ENCODE measurements at places on chromosomes 3 and 15. TPM values are rescaled to one million over a fixed set of nuclear protein-coding genes. Genes with fewer than 3 reads are reported as not detected.

GRCh38 chr3:148459931-148460513, 237.7 kb upstream of the AGTR1 start:
- no peaks in the 10 kb centered on the region for H3K36me3 ChIP-seq
- H3K27ac ChIP-seq, result no peak overlapping the region
- no peak for DNase-seq
- H3K27me3 ChIP-seq, result no peaks in the 10 kb centered on the region
- no peaks in the 10 kb centered on the region for H3K4me1 ChIP-seq
- H3K4me3 ChIP-seq, result no peak overlapping the region

The TMIE gene
- total RNA-seq, result 0.13 TPM

- H3K36me3 ChIP-seq, result no peaks in the 10 kb centered on the region
- no peak for DNase-seq
- H3K27ac ChIP-seq, result peak overlapping the region; percentile 25
- no peak overlapping the region for H3K4me3 ChIP-seq
- no peaks in the 10 kb centered on the region for H3K27me3 ChIP-seq
- no peaks in the 10 kb centered on the region for H3K4me1 ChIP-seq
These were observed 238.8 kb downstream of the OPA1 start for GRCh38 chr3:193831495-193832455.

- DNase-seq, result no peak
- no peak overlapping the region for H3K27ac ChIP-seq
- H3K4me1 ChIP-seq, result no peaks in the 10 kb centered on the region
These were observed 133.2 kb upstream of the DPH6 start for GRCh38 chr15:35679186-35679585.

GRCh38 chr3:46713050-46713897, 4.4 kb downstream of the PRSS50 start:
- H3K4me1 ChIP-seq, result no peaks in the 10 kb centered on the region
- peaks cover 3% of the 10 kb centered on the region for H3K27me3 ChIP-seq
- no peak overlapping the region for H3K4me3 ChIP-seq
- DNase-seq, result no peak

- no peaks in the 10 kb centered on the region for H3K27me3 ChIP-seq
- H3K27ac ChIP-seq, result no peak overlapping the region
- H3K4me3 ChIP-seq, result no peak overlapping the region
- no peaks in the 10 kb centered on the region for H3K36me3 ChIP-seq
- no peak for DNase-seq
These were observed 19.1 kb upstream of the P2RY14 start for GRCh38 chr3:151297429-151297828.

DNA sequence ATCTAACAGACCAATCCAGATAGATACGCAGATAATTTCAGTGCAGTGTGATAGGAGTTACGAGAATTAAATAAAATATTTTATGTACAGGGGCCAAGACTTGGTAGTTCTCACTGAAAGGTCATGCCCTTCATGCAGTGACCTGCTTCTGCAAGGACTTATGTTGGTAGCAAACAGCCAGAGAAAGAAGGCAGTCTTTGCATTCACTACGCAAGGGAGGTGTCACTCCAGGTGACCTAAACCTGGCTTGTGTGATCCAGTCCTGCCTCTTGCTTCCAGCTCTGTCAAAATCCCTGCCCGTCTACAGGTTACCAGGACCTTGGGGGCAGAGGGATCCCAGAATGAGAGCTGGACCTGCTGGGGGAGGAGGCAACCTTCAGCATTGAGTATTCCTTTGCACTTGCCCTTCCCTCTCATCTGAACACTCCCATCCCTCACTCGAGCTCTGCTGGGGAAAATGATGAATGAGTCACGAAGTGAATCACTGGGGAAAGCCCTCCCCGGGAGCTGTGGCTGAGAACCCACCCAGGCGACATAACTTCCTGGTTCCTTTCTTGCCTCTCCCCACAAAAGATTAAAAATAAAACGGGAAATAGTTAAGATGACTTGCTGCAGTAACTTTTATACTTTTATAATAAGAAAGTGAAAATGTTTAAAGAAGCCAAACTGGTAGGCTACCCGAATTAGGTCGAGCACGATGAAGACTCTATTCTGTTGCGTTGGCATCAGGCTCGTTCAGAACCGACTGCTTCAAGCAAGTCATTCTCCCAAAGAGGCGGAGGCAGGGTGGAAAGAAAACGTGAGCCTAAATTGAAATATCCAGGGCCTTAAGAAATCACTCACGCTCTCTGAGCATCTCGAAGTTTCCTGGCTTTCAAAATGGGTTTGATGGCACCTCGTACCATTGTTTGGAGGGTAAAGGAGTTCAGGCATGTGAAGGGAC, 216.1 kb downstream of the SLCO3A1 start:
- DNase-seq, result peak; percentile 64
- no peaks in the 10 kb centered on the region for H3K36me3 ChIP-seq
- H3K27me3 ChIP-seq, result no peaks in the 10 kb centered on the region
- H3K27ac ChIP-seq, result peak overlapping the region; percentile 32

The RNU5B-1 gene
- total RNA-seq, result 26.1 TPM

- no peaks in the 10 kb centered on the region for H3K4me1 ChIP-seq
- no peaks in the 10 kb centered on the region for H3K36me3 ChIP-seq
- no peak overlapping the region for H3K4me3 ChIP-seq
- H3K27ac ChIP-seq, result no peak overlapping the region
- H3K27me3 ChIP-seq, result no peaks in the 10 kb centered on the region
These were observed 94.8 kb upstream of the FEZF2 start for GRCh38 chr3:62467966-62468722.

The ATP13A5 gene
- total RNA-seq, result 0.05 TPM

The ATP11B gene
- 100 TPM for total RNA-seq

- H3K27ac ChIP-seq, result no peak overlapping the region
- no peak overlapping the region for H3K4me3 ChIP-seq
- H3K4me1 ChIP-seq, result no peaks in the 10 kb centered on the region
- H3K27me3 ChIP-seq, result no peaks in the 10 kb centered on the region
These were observed 76.8 kb upstream of the LRIG1 start for GRCh38 chr3:66577426-66578203.

The CAND2 gene
- 2.2 TPM for total RNA-seq

GRCh38 chr3:197181741-197182140, 116.7 kb downstream of the DLG1 start:
- no peaks in the 10 kb centered on the region for H3K27me3 ChIP-seq
- no peak for DNase-seq
- H3K4me1 ChIP-seq, result no peaks in the 10 kb centered on the region

The PRKAR2A gene
- total RNA-seq, result 117 TPM

GRCh38 chr15:68311859-68312557, 34.5 kb downstream of the FEM1B start:
- no peaks in the 10 kb centered on the region for H3K4me1 ChIP-seq
- DNase-seq, result no peak
- H3K27me3 ChIP-seq, result no peaks in the 10 kb centered on the region
- H3K36me3 ChIP-seq, result no peaks in the 10 kb centered on the region
- no peak overlapping the region for H3K4me3 ChIP-seq

The ITPKA gene
- total RNA-seq, result 36.1 TPM

- H3K27me3 ChIP-seq, result no peaks in the 10 kb centered on the region
- H3K36me3 ChIP-seq, result no peaks in the 10 kb centered on the region
- peak; percentile 60 for DNase-seq
- peaks cover 9% of the 10 kb centered on the region for H3K4me1 ChIP-seq
- H3K4me3 ChIP-seq, result no peak overlapping the region
- peak overlapping the region; percentile 53 for H3K27ac ChIP-seq
These were observed 8.7 kb upstream of the GP9 start for GRCh38 chr3:129051871-129052340.

GRCh38 chr3:45966950-45967640, 23.8 kb downstream of the CXCR6 start:
- peaks cover 24% of the 10 kb centered on the region for H3K36me3 ChIP-seq
- H3K27ac ChIP-seq, result no peak overlapping the region
- no peak overlapping the region for H3K4me3 ChIP-seq
- H3K27me3 ChIP-seq, result no peaks in the 10 kb centered on the region
- H3K4me1 ChIP-seq, result no peaks in the 10 kb centered on the region
- no peak for DNase-seq

GRCh38 chr3:117600112-117600511, 890.5 kb downstream of the TUSC7 start:
- H3K36me3 ChIP-seq, result no peaks in the 10 kb centered on the region
- H3K27me3 ChIP-seq, result no peaks in the 10 kb centered on the region
- H3K27ac ChIP-seq, result no peak overlapping the region
- no peak overlapping the region for H3K4me3 ChIP-seq

DNA sequence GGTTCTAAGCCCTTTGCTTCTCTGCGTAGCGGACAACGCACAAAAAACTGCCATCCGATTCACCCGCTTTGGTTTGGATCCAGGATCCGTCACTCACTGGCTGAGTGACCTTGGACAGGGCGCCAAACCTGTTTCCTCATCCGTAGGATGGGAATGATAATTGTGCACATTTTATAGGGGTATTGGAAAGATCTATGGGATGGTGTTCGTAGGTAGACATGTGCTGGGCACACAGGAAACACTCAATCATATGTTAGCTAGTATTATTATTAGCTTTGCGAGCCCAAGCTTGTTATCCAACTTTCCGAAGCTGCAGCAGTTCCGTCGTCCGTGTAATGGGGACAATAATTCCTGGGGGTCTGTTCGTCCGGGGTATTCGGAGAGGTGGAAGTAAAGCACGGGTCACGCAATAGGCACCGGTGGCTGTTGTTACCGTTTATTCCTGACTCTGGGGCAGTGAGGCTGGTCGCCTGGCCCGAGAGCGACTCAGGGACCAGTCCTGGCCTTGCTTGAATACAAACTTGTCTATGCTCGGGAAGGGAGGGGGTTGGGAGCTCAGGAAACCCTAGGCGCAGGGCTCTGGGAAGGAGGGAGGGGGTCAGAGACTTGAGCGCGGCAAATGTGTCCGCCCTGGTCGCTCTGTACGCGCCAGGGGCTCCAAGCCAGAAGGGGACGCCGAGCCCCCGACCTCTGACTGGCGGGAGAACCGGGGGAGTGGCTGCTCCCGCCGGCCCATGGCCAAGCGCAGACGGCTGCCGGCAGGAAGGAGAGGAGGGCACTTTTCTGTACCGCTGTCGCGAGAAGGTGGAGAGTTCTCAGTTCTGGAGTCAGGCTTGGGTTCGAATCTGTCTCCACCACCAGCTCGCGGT, 1.3 kb downstream of the SPSB4 start:
- no peak for DNase-seq
- no peak overlapping the region for H3K27ac ChIP-seq
- no peaks in the 10 kb centered on the region for H3K4me1 ChIP-seq
- H3K27me3 ChIP-seq, result peaks cover 31% of the 10 kb centered on the region
- H3K36me3 ChIP-seq, result no peaks in the 10 kb centered on the region

The C15orf62 gene
- total RNA-seq, result 0.74 TPM

The SCN11A gene
- total RNA-seq, result 0.05 TPM

- no peak overlapping the region for H3K4me3 ChIP-seq
- H3K27me3 ChIP-seq, result no peaks in the 10 kb centered on the region
- H3K4me1 ChIP-seq, result no peaks in the 10 kb centered on the region
- H3K27ac ChIP-seq, result no peak overlapping the region
These were observed 90.7 kb downstream of the SCN11A start for GRCh38 chr3:38960953-38961622.

The CA12 gene
- 290 TPM for total RNA-seq

DNA sequence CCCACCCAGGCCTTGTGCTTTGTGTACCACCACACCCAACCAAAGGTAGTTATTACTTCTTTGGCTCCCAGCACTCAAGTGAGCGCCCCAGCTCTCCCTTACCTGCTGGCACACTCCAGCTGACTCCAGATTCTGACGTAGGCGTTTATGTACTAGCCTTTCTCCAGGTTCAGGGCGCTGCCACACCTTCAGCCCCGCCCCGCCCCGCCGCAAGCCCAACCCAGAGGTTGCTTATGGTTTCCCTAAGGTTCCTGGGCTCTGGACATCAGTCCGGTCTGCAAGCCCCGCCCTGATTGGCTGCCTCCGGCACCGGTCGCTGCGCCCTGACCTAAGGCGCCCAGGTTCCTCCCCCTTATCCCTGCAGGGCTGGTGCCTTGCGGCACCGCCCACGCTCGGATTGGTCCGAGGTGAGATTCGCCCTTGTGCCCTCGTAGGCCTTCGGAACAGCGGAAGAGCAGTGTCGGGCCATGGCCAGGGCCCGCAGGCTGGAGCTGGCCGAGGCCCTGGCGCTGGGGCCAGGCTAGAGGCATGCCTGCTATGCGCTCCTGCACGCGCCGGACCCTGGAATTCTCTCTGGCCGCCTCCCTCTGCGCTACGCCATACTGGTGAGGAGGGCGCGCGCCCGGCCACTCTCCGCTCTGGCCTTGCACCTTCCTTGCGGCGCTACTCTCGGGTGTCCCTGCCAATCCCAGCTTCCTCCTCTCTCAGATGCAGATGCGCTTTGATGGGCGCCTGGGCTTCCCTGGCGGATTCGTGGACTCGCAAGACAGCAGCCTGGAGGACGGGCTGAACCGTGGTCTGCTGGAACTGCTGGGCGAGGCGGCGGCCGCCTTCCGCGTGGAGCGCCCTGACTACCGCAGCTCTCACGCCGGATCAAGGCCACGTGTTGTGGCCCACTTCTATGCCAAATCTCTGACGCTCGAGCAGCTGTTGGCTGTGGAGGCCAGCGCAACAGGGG, 19.8 kb upstream of the NUDT16 start:
- H3K27me3 ChIP-seq, result no peaks in the 10 kb centered on the region
- no peaks in the 10 kb centered on the region for H3K36me3 ChIP-seq
- H3K27ac ChIP-seq, result peak overlapping the region; percentile 70
- H3K4me1 ChIP-seq, result peaks cover 8% of the 10 kb centered on the region
- peak overlapping the region; percentile 50 for H3K4me3 ChIP-seq

DNA sequence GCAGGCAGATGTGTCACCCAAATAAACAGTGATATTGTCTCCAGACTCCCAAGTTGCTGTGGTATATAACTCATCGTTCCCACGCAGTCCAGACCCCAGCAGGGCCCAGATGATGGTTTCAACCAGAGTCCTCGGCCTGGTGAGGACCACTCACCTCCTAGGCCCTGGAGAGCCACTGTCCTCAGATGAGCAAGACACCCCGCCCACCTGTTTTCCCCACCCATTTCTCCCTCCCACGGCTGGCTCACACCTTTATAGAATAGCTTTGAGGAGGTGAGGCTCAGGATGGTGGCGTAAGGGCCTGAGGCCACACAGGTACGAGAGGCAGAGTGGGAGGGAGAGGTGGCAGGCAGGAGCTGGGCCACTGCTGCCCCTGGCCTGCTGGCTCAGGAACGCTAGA, 7.5 kb downstream of the MESP1 start:
- no peak overlapping the region for H3K27ac ChIP-seq
- no peaks in the 10 kb centered on the region for H3K27me3 ChIP-seq
- peaks cover 4% of the 10 kb centered on the region for H3K4me1 ChIP-seq

- H3K36me3 ChIP-seq, result peaks cover 4% of the 10 kb centered on the region
- H3K27me3 ChIP-seq, result no peaks in the 10 kb centered on the region
These were observed 17.1 kb downstream of the MGLL start for GRCh38 chr3:127805026-127805753.

DNA sequence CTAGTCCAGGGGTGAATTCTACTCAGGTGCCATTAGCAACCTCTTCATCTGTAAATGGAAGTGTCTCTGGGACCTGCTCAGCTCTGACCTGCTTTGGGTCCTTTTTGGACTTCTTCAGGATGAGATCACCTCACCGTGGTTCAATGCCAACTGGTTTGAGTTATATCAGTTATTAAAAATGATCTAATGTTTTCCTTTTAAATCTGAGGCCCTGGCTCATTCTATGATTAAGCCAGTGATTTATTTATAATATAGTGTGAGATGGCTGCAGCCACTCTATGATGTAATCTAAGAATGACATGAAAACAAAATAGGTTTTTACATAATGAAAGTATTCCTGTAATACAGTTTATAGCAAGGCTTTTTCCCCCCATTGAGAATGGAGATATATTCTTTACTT, 79.4 kb downstream of the LPP start:
- DNase-seq, result no peak
- no peak overlapping the region for H3K27ac ChIP-seq
- H3K4me3 ChIP-seq, result no peak overlapping the region

- no peaks in the 10 kb centered on the region for H3K36me3 ChIP-seq
- DNase-seq, result peak; percentile 90
- peak overlapping the region; percentile 42 for H3K27ac ChIP-seq
These were observed 5.5 kb downstream of the BMF start for GRCh38 chr15:40102897-40103858.

Measured in colonic mucosa (tissue), 4 donors.